Kidney glomerular epithelial cell (primary cell): ENCODE measurements at places on chromosomes 4 and X.
A peak's percentile ranks its signal among the peaks of the same experiment; 100 is the strongest.

- DNase-seq: no peak
These were observed 9.4 kb downstream of the UVSSA start for GRCh38 chr4:1356181-1356998.

GRCh38 chr4:88720451-88721428 lies 23.1 kb upstream of the NAP1L5 start:
- no peak for DNase-seq

- DNase-seq: no peak
These were observed 96.4 kb upstream of the C1GALT1C1 start for GRCh38 chrX:120726294-120726693.

GRCh38 chr4:141541851-141542250 lies 94.5 kb upstream of the IL15 start:
- DNase-seq: no peak

GRCh38 chr4:1511441-1512041 lies 105.3 kb upstream of the NKX1-1 start:
- peak; percentile 13 for DNase-seq

DNA sequence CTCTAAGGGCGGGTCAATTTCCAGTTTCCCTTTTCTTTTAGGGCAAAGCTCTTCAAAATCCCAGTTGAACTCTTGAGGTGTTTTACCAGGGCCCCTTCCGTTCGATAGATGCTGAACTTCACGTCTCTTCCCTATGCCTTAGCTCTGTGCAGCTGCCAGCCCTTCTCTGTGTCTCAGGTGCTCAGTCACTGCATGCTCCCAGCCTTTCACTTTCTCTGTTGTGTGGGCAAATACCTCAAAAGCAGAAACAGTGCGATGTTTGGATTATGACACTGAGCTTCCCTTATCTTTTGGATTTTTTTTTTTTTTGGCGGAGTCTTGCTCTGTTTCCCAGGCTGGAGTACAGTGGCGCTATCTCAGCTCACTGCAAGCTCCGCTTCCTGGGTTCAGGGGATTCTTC lies 108.5 kb downstream of the CLDN22 start:
- DNase-seq: no peak

GRCh38 chrX:73266766-73267165 lies 52.1 kb upstream of the NAP1L2 start:
- DNase-seq: no peak

DNA sequence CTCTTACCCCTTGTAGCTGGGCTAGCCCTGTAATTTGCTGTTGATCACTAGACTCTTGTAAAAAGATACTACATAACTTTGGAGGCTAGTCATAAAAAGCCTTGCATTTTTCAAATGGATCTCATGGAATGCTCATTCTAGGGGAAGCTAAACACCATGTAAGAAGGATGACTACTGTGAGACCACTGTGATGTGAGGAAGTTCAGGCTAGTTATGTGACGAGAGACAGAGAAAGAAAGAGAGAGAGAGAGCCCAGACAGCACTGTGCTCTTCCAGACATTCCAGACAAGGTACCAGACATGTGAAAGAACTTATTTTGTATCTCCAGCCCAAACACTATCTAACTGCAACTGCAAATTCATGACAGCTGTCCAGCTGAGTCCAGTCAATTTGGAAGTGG lies 404.6 kb upstream of the PITX2 start:
- DNase-seq: no peak

GRCh38 chr4:140816806-140817510 lies 60.8 kb upstream of the TBC1D9 start:
- no peak for DNase-seq

GRCh38 chr4:22884157-22884556 lies 191.4 kb downstream of the GBA3 start:
- no peak for DNase-seq

DNA sequence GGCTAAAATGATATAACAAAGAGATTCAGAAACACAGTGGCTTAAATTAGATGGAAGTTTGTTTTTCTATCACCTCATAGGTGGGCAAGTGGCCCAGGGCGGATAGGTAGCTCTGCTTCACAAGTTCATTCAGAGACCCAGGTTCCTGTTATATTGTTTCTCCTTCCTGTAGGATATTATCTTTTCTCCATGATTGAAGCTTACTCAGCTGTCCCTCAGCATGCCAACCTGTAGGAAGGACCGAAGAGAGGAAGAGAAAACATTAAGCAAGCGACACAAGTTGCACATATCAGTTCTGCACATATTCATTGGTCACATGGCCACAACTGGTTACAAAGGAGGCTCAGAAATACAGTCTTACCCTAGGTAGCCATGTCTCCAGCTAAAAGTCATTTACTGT lies 6.9 kb downstream of the KLHL5 start:
- DNase-seq: no peak

- DNase-seq: no peak
These were observed 55.8 kb downstream of the LRP2BP start for GRCh38 chr4:185339941-185340340.

DNA sequence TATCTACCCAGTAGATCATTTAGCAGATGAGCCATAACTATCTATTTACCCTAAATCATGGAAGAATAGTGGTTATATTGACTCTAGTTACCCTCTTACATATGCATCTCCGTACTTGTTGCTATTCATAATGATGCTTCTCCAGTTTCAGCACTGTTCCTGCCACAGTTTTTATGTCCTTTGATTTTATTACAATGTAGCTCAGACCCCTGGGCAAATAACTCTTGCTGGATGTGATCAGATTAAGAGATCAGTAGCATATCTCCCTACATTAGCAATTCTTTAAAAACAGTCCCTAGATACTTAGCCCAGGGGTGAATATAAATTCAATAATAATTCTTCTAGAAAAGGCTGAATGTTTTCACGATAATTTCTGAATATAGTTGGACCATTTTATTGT lies 696.5 kb downstream of the ADGRL3 start:
- DNase-seq: no peak
